ENCODE measurements at places on chromosomes 16 and 17. TPM values are rescaled to one million over a fixed set of nuclear protein-coding genes. Genes with fewer than 3 reads are reported as not detected.

GRCh38 chr16:73572135-73572828 lies 524.4 kb upstream of the ZFHX3 start:
- DNase-seq, result peak; percentile 73

The TERB1 gene
- not detected for polyA plus RNA-seq

The SLC13A2 gene
- 0.03 TPM for polyA plus RNA-seq

DNA sequence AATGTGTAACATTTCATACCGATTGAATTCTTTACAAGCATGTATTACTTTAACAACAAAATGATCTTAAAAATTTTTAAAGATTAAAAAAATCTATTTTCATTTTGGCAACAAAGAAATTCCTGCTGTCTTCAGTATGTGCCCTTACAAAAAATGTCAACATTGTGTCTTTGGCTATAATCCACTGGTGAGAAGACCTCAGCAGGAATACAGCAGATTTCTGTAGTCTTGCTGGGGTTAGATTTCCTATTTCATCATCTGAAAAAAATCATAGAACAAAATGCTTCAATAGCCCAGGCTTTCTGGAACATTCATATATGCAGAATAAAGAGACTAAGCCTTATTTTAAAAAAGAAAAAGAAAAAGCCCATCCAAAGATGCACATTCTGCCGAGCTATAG lies 129.1 kb upstream of the CA10 start:
- DNase-seq, result no peak

The KPNA2 gene
- 10.6 TPM for polyA plus RNA-seq

GRCh38 chr17:54426296-54426886 lies 474.3 kb upstream of the TOM1L1 start:
- no peak for DNase-seq

DNA sequence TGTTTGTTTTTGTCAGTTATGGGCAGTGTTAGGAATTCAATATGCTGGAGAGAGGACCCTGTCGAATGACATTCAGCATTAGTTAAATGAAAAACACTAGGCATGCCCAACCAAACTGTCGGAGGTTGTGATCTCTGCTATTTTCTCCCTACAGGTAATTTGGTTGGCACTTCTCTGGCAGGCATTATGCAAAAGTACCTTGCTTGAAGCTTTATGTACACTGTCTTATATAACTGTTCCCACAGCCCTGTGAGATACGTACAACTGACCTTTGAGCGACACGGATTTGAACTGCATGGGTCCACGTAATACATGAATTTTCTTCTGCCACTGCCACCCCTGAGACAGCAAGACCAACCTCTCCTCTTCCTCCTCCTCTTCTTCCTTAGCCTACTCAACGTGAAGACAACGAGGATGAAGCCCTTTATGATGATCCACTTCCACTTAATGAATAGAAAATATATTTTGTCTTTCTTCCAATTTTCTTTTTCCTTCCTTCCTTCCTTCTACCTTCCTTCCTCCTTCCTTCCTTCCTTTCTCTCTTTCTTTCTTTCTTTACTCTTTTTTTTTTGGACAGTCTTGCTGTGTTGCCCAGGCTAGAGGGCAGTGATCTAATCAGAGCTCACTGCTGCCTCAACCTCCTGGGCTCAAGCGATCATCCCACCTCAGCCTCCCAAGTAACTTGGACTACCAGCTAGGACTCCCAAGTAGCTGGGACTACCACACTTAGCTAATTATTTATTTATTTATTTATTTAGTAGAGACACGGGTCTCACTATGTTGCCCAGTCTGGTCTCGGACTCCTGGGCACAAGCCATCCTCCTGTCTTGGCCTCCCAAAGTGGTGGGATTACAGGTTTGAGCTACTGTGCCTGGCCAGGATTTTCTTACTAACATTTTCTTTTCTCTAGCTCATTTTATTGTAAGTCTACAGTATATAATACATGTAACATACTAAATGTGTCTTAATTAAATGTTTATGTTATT lies 77.3 kb downstream of the WIPI1 start:
- DNase-seq, result no peak

DNA sequence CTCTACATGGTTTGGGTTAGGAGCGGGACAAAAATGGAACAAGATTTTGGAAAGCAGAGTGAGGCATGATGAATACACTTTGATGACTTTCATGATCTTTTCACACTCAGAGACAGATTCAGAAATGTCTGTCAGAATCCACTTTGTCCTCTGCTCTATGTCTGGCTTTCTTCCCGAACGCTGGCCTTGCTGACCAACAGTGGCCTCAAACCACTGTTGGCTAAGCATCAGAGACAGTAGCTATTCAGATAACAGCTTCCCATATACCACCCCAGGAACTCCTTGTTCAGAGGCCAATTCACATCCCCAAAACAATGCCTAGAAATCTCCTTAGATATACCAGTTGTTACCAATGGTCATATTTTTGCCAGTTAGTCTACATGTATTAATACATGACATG lies 40.9 kb downstream of the FBXL20 start:
- DNase-seq, result peak; percentile 46

DNA sequence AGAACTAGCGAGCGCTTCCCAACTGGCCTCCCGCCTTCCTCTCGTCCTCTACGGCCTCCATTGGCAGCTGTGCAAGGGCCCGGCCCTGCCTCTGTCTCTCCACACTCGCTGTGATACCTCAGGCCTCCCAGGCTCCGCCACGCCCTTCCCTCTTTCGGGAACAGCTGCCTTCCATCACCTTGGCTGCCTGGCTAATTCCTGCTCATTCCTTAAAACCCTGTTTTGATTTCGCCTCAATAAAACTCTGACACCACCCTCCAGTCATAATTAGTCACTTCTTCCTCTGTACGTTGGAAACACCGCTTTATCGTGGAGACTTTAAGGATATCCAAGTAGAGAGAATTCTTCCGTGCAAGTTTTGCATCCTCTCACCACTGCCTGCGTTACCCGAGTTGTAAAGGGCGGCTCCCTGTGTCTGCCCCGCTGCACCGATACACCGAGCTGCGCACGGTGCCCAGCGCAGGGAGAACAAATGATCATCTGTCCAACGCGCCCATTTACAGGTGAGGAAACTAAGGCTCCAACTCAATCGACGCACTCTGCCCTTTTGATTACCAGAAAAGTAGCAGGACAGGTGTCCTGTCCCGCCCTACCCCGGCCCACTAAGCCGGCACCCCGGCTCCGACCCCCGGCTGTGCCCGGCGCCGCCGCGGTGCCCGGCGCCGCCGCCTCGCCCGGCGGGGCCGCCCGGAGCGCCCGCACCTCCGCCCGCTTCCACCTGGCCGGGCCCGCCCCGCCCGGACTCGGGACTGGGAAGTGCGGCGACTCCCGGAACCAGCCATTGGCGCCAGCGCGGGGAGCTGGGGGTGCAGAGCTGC lies 139.7 kb downstream of the SEC14L1 start:
- peak; percentile 51 for DNase-seq

GRCh38 chr16:67023689-67024088 lies 5.3 kb upstream of the CBFB start:
- DNase-seq, result no peak

DNA sequence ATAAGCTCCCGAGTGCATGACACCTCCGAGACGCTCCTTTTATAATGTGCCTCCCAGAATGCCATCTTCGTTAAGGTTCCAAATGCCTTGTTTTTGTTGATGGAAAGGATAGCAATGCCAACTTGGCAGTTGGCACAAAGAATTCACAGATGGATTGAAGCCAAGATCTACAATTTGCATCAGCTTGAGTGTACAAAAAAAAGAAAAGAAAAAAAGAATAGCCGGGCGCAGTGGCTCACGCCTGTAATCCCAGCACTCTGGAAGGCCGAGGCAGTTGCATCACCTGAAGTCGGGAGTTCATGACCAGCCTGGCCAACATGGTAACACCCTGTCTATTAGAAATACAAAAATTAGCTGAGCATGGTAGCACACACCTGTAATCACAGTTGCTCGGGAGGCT lies 7.6 kb downstream of the TBC1D16 start:
- DNase-seq, result no peak

The SLFN14 gene
- not detected for polyA plus RNA-seq

DNA sequence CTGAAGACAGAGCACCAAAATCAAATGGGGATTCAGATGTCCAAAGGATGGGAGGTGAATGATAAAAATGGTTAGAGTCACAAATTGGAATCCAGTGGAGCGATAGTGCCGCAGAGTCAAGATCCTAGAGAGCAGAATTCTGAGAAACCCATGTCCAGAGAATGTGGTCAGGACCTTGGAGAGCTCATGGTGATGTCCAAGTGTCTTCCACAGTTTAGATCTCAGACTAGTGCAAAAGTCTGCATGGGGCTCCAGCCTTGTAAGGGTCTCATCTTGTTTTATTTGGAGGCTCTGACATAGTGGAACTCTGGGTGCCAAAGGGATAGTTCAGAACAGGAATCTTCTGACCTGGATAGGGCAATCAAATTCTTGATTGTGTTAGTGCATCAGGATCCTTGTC lies 245.9 kb upstream of the HSBP1 start:
- DNase-seq, result no peak

DNA sequence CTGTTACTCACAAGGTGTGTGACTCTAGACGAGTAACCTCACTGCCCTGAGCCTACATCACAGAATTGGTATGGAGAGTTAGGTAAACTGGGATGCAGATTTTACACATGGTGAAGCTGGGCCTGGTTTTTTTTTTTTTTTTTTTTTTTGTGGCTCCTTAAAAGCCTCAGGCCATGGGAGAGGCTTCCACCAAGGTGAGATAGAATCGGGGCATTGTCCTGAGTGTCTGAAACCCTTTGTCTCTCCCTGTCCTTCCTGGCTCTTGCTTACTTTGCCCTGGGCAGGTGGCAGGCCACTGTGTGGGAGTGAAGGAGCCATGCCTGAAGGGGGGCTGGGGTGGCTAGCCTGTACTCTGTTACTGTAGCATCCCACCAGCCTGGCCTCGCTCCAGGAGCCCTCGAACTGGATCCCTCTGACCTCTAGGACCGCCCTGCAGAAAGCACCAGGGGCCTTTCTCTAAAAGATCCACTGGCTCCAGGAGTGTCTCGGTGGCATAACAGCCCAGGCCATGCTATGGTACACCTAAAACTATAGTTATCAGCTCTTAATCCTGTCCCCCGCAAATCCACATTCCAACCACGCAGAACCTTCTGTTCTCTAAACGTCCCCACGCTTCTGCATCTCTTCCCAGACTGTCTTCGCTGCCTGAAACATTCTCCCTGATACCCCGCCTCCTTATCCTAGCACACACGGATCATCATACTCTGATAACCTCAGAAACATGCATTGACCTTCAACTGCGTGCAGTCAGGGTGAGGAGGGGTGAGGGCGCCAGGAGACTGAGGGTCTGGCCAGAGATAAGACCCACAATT lies 1.7 kb upstream of the SLC13A2 start:
- no peak for DNase-seq

DNA sequence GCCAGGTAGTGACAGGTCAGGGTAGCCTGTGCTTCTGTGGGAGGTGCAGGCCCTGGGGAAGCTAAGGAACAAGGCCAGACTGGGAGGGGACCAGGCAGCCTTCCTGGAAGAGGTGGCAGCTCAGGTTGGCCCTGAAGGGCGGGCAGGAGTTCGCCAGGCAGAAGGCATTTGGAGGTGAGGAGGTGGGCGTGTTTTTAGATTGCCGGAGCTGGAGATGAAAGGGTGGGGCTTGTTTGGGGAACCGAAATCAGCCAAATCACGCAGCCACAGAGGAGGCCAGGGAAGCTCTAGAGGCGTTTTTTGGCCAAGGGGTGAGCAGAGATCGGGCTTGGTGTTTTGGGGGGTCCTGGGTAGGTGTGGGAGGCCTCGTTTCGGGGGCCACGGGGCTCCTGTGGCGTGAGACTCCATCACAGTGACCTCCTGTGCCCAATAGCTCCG lies 7.6 kb downstream of the ADCY7 start:
- peak; percentile 51 for DNase-seq

DNA sequence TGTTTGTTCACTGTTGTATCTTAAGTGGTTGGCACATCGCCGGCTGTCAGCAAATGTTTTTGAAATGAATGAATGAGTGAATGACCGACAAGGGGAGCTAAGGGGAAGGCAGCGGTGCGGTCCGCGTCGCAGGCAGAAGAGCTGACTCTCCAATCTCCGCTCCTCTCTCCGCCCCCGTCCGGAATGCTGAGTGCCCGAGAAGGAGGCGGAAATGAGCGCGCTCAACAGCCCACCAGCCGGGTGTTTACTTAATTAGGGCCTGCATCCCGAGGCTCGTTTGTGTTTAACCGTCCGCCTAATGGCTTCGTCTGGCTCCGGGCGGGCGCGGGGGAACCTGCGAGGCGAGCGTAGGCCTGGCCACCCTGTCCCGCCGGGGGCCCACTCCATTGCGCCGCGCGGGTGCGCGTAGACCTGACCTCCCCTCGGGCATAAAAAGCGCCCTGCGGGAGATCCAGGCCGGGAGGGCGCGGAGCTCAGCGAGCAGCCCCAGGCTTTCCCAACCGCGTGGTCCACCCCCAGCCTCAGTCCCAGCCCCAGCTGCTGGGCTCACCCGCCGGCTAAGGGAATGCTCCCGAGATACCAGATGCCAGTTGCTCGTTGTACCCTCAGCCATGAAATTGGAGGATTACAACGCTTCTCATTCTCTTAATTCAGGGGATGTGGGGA lies 2.5 kb upstream of the CDH3 start:
- no peak for DNase-seq

- peak; percentile 91 for DNase-seq
These were observed 1.8 kb downstream of the TNS4 start for GRCh38 chr17:40499551-40500189.

The SLC16A13 gene
- polyA plus RNA-seq, result 0.87 TPM

DNA sequence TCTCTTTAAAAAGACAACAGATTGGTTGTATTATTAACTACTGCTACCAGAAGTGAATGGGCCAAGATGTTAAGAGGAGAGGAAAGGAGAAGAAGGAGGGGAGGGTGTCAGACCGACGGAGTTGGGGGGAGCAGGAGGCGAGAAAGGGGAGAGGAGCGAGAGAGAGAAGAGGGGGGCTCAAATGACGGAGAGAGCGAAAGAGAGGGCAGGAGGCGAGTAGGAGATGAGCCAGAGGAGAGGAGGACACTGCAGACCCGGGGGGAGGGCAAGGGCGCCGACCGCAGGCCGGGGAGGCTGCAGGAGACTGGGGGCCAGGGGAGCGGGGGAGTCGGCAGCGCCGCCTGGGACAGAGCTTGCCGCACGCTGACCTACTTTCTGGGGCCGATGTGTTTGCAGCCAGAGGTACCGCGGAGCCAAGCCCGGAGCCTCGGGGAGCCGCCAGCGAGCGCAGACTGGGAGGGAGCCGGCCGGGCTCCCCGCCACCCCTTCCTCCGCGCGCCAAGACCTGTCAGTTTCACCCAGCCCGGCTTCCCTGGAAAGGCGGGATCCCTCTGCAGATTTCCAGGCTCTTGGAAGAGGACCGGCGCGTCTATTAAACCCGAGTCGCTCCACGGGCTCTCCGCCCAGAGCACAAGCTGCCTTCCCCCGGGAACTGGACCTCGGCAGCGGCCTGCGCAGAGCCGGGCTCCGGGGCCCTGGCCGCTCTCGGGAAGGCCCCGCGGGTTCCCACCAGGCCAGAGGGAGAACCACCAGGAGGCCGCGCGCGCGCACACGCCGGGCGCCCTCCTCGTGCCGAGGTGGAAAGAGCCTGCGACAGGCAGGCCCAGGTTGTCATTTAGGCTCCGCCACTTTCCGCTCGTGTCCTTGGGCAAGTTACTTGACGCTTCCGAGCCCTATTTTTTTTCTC lies 74.6 kb downstream of the CMC2 start:
- DNase-seq, result peak; percentile 73

The KRTAP1-5 gene
- polyA plus RNA-seq, result not detected

DNA sequence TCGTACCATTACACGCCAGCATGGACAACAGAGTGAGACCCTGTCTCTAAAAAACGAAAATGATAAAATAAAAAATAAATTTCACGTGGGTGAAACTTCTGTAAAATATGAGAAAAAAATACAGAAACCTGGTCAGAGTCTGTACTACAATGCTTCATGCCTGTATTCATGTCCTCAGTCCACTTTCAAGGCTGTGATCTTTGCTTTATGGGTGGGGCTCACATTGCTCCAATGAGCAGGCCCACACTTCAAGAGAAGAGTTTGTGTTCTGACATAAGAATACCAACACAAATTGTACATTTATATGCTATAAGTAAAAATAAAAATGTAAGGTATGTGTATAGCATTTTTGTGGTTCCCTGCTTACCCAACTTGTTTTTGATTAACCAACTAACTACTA lies 32.2 kb upstream of the ABCA3 start:
- no peak for DNase-seq
